ENCODE measurements at places on chromosomes 5 and 9.

DNA sequence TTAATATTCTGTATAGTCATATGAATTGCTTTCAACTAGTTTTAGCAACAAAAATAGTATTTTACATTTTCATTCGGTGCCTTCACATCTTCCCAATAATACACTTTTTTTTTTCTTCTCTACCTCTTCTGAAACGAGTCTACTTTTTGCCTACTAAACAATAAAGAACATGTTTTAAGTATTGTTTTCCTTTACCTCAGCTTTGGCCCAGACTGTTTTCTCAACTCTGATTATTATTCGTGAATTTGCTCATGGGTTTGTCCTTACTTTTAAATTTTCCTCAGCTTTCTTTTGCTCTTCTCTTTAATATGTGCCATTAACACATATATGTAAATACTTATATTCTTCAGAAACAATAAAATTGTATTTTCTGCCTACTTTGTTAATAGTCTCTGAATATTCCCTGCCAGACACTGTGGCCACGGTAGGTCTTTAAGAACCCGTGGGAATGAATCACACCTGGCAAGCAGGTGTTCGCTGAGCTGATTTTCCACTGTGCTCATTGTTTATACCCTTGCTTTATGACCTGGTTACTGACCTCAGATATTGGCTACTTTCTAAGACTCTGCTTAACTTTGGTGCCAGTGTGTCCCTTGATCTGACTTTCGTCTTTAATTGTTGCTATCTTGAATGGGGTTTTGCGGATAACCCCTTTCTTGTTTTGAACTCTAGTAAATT lies 49.1 kb downstream of the FAM170A start:
- DNase-seq: no peak

DNA sequence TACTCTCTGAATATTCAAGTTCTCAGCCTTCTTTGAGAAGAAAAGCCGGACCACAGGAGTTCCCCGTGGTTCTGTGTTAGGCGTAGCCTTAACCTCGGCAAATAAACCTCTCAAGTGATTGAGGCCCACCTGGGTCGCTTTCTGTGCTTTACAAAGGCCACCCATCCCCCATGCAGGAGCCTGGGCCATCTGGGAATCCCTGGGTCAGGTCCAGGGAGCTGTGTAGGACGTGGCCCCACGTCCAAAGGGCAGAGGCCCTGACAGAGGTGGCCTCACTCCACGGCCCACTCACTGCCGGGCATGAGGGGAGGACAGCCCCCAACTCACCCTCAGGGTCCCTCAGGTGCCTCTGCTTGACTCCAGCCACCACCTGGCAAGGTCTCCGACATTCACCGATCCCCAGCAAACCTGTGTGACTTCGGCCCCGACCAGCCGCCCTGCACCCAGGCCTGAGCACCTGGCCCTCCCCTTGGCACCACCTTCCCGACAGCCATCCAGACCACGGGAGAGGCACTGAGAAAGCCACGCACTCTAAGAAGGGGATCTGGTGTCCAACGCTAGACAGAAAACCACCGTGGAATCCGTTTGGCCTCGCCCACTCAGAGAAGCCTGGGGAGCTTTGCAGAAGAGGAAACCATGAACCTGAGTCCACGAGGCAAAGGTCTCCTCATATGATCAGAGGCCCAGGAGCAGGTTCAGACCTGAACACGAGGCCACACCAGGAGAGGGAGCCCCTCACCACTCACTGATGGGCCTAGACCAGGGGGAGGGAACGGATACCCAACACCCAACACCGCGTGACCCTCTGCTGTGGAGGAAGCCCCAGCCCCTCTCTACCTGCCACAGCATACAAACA lies 4.5 kb downstream of the SLC12A7 start:
- DNase-seq: no peak

DNA sequence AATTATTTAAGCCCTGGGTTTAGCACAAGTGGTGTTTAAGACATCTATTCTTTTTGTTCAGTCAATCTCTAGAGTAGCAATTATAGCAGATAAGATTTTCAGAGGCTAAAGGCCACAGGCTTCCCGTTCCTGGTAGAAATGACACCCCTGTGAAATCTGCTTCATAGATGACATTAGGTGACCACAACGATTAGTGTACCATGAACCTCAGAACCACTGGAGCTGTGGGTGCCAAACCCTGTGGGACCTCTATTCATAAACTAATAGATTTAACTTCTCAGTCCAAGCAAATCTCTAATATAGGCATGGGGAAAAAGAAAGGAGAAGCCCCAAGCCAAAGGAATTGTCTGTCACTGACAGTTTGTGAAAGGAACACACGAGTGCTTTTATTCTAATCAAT lies 207.4 kb downstream of the ARRDC3 start:
- no peak for DNase-seq

- DNase-seq: no peak
Measured at GRCh38 chr9:4298255-4299004, 1.4 kb downstream of the GLIS3 start.

GRCh38 chr5:112880219-112880964 lies 19.3 kb downstream of the SRP19 start:
- no peak for DNase-seq

Measured in bone marrow (tissue), 2 donors.